Kidney (tissue), 22 donors: ENCODE measurements at places on chromosomes 2 and 18. TPM values are rescaled to one million over a fixed set of nuclear protein-coding genes. Genes with fewer than 3 reads are reported as not detected.

GRCh38 chr2:140502951-140503630 lies 1627.7 kb downstream of the LRP1B start:
- DNase-seq: no peak

DNA sequence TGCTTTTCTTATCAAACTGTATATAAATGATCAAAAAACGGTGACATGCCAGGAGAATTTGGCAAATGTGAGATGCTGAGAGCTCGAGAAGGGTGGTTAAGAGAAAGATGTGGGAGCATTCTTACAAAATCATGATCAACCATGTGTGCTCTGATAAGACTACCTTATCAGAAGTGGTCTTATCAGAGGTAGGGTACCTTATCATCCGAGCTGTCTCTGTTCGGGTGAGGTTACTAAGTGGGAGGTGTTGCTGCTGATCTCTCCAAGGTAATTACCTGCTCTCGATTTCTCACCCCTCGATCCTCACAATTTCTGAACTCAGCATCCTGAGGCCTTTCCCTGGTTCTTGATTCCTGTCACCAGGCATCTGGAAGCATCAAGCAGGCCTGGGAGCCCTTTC lies 813.0 kb upstream of the ID2 start:
- DNase-seq: no peak

PRKD3 gene
- 7.1 TPM for polyA plus RNA-seq

DNA sequence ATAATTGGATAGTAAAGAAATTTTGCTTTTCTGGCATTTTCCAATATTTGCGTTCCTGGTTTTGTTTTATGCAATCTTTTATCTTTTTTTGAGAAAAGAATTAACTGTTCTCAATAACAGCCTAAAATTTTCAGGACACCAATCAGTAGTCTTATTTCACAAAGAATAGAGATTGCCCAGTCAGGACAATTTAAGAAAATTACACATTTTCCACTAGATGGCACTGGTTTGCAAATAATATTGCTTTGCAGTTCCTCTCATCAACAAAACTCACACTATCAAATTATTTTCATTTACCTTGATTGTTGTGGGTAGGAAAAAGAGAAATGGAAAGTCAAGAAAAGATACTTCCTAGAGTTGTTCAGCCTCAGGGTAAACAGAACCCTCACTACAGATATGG lies 2.4 kb upstream of the RBM45 start:
- DNase-seq: no peak

GRCh38 chr2:144357623-144358373 lies 162.1 kb downstream of the ZEB2 start:
- DNase-seq: no peak

DNA sequence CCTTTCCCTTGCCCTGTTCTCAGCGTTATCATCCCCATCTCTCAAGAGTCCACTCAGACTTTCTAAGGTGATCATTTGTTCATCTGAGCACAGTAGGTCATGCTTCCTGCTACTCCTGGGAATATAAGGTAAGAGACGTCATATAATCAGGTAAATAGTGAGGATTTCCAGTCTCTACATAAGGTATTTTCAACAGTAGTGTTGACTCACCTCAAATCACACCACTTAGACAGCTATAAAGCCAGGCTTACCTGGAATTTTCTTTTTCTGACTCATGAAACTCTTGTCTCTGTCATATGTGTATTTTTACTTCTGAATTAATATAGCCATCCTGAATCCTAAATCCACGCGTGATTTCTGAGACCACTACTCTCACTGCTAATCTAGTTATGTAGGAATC lies 443.2 kb downstream of the ARHGAP15 start:
- DNase-seq: no peak

- DNase-seq: no peak
Observed at GRCh38 chr18:63186520-63187222, 132.9 kb downstream of the BCL2 start.

PSMD1 gene
- polyA plus RNA-seq: 95.4 TPM

DNA sequence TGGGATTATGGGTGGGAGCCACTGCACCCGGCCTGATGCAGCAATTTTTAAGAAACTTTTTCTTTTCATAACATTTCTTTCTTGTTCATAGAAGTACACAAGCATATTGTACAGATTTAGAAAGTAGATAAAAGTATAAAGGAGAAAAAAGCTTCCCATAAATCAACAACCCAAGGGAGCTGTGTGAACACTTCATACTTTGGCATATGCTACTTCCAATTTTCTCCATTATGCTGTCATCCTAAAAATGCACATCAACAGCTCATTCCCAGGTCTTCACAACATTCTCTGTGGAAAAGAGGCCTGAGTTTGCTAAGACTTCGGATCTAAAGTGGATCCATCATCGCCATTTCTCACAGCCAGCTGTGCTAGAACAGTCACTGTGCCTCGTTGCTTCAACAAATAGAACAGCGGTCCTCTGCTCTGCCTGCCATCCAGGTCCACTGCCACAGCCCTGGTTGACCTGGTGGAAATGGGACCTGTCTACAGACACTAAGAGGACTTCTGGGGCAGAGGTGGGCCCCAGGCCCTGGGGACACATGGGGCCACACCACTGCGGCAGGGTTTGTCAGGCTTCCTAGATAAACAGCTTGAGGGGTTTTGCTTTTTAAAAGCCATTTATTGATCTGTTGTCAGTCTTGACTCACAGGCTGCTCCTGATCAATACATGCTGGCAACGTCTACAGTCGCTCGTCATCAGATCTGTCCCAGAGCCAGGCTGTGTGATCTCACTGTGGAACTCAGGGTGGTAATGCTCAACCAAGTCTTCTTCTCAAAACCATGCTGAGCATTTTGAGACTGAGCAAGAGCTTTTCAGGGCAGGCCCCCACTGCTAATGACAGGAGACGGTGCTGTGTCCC lies 72.7 kb upstream of the MGAT4A start:
- no peak for DNase-seq

YES1 gene
- 12.6 TPM for polyA plus RNA-seq

- no peak for DNase-seq
Observed at GRCh38 chr18:44850001-44850400, 169.3 kb downstream of the SETBP1 start.

- no peak for DNase-seq
Observed at GRCh38 chr2:145919477-145919876, 1399.6 kb upstream of the ZEB2 start.

SAP130 gene
- polyA plus RNA-seq: 6.2 TPM

ACKR3 gene
- polyA plus RNA-seq: 6.9 TPM

DNA sequence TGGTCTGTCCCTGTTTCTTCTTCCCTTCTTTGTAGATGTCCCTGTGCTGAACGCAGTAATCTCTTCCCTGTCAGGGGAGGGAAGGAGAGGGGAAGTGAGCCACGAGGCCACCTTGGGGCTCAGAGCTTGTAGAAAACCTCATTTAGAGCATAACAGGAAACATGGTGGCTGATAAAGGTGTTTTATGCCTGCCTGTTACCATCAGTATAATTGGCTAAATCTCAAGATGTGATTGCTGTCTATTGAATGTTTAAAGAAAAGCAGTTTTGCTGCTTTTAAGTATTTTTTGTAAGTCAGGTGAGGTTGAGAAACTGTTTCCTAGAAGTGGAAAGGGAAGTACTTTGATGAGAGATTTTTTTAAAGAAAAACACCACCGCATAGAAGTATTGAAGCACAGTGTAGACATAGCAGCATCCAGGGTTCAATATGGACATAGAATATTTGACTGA lies 59.7 kb upstream of the PDK1 start:
- no peak for DNase-seq
